ENCODE measurements at places on chromosomes 11 and 22. TPM values are rescaled to one million over a fixed set of nuclear protein-coding genes. Genes with fewer than 3 reads are reported as not detected.

DNA sequence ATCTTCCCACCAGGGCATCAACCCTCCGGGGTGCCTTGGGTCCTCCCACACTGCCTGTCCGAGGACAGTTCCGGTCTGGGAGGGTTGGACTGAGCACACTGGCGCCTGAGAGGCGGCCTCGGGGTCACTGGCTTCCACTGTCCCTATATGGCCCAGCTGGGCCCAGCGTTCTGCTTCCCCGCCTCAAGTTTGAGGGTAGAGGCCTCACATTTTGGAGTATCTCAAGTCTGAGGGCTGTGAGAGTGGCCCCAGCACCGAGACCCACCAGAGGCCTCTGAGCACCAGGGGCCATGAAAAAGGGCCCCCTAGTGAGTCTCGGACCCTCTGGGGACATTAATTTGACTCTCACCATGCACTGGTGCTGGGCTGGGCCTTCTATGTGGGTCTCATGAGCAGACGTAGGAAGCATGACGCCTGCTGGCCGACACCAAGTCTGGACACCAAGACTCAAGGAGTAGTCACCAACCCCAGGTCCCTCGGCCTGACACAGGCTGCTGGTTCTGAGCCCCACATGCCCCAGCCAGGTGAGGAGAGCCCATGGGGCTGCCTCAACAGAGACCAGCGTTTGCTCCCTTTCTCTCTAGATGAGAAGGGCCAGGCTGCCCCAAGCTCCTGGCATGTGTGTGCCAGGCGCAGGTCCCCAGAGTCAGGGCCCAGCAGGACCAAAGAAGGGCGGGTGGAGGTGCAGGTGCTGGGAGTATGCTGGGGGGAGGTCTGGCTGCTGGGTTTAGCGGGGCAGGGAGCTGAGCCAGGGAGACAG, 27.5 kb downstream of the ARVCF start:
- no peaks in the 10 kb centered on the region for H3K36me3 ChIP-seq
- no peak for DNase-seq
- no peak overlapping the region for H3K4me3 ChIP-seq

DNA sequence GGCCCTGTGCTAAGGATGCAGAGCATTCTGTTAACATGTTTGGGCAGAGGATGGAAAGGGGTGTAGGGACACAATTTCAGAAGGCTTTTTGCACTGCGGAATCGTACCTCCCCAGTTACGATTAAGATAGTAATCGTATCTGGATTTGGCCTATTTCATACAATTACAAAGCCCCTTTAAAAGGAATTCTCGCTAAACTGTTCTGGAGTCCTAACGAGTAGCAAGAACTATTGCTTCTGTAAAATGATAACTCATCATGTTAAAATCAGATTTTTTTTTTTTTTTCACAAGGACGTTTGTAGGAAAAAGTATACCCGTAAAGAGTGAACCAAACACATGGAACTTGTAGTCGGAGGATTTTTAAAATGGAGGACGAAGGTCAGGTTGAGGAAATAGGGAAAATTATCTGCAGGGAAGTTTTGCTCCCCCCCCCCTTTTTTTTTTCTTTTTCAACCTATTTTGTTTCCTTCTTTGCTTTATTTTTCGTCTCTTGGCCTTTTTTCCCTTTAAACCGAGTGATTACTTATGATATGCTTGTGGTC, 934 bp downstream of the HSD17B12 start:
- peak overlapping the region; percentile 62 for H3K4me3 ChIP-seq
- peak overlapping the region; percentile 93 for H3K27ac ChIP-seq
- DNase-seq: peak; percentile 70
- peaks cover 41% of the 10 kb centered on the region for H3K36me3 ChIP-seq
- H3K27me3 ChIP-seq: no peaks in the 10 kb centered on the region

- no peaks in the 10 kb centered on the region for H3K36me3 ChIP-seq
- H3K27me3 ChIP-seq: no peaks in the 10 kb centered on the region
- H3K4me3 ChIP-seq: no peak overlapping the region
- DNase-seq: no peak
These were observed 11.7 kb upstream of the UCP3 start for GRCh38 chr11:74020539-74020938.

GRCh38 chr11:65646958-65647701, 9.2 kb downstream of the SIPA1 start:
- no peaks in the 10 kb centered on the region for H3K36me3 ChIP-seq
- no peak overlapping the region for H3K27ac ChIP-seq
- no peaks in the 10 kb centered on the region for H3K27me3 ChIP-seq
- DNase-seq: peak; percentile 57
- H3K4me3 ChIP-seq: peak overlapping the region; percentile 39
- no peaks in the 10 kb centered on the region for H3K4me1 ChIP-seq

DNA sequence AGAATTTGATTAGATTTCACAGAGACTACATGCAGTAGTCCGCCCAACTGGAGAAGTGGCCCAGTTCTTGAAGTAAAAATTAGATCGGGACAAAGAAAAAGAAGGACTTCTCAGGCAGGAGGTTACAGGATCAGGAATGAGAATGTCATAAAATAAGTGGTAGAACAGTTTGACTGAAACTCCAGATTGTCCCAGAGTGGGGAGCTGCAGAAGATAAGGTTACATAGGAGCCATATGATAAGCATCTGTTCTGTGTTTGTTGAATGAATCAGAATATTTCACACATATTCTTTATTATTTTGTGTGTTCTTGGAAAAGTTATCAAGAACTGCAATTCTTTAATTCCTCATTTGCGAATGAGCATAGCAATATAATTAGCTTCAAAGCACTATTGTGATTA, 210.6 kb downstream of the AASDHPPT start:
- no peak overlapping the region for H3K4me3 ChIP-seq
- no peak for DNase-seq
- no peak overlapping the region for H3K27ac ChIP-seq
- no peaks in the 10 kb centered on the region for H3K36me3 ChIP-seq
- peaks cover 17% of the 10 kb centered on the region for H3K27me3 ChIP-seq
- no peaks in the 10 kb centered on the region for H3K4me1 ChIP-seq

- no peaks in the 10 kb centered on the region for H3K27me3 ChIP-seq
- H3K36me3 ChIP-seq: no peaks in the 10 kb centered on the region
- no peak overlapping the region for H3K27ac ChIP-seq
- H3K4me3 ChIP-seq: no peak overlapping the region
- H3K4me1 ChIP-seq: peaks cover 24% of the 10 kb centered on the region
These were observed 136.4 kb downstream of the CCDC81 start for GRCh38 chr11:86511086-86511551.

- peak; percentile 88 for DNase-seq
- no peaks in the 10 kb centered on the region for H3K27me3 ChIP-seq
- H3K4me3 ChIP-seq: no peak overlapping the region
- H3K36me3 ChIP-seq: peaks cover 11% of the 10 kb centered on the region
- peak overlapping the region; percentile 62 for H3K27ac ChIP-seq
- peaks cover 31% of the 10 kb centered on the region for H3K4me1 ChIP-seq
These were observed 45.6 kb downstream of the BCR start for GRCh38 chr22:23225724-23226496.

GRCh38 chr11:79237091-79237490, 203.7 kb downstream of the TENM4 start:
- no peak overlapping the region for H3K4me3 ChIP-seq
- no peak for DNase-seq
- no peaks in the 10 kb centered on the region for H3K4me1 ChIP-seq
- H3K27me3 ChIP-seq: no peaks in the 10 kb centered on the region
- H3K27ac ChIP-seq: no peak overlapping the region

GRCh38 chr11:69402251-69402887, 79.1 kb upstream of the LINC01488 start:
- DNase-seq: no peak
- H3K27me3 ChIP-seq: no peaks in the 10 kb centered on the region
- H3K4me1 ChIP-seq: no peaks in the 10 kb centered on the region
- no peaks in the 10 kb centered on the region for H3K36me3 ChIP-seq
- no peak overlapping the region for H3K4me3 ChIP-seq

DNA sequence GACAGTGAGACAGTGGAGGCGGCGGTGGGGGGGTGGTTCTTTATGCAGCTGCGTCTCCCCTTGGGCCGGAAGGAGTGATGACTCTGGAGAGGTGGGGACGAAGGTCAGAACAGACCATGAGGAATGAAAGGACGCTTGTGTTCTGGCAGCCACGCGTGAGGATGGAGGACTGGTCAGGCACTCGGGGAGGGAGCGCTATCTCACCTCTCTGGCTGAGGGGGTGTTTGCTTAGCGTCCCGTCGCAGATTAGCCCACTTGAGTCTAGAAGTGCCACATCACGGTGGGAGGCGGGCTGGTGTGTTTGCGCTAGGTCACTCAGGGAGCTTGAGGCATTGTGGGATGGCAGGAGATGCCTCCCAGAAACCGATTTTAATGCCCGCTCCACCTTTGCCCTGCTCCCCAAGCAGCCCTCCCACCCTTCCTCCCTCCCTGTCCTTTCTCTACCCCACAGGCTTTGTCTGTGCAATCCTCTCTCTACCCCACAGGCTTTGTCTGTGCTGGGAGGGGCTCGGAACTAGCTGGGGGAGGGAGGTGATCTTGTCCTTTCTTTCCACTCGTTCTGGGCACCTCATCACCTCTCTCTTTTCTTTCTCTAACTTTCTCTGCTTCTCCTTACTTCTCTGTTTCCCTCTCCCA, 97.8 kb downstream of the PKNOX2 start:
- no peaks in the 10 kb centered on the region for H3K27me3 ChIP-seq
- H3K27ac ChIP-seq: no peak overlapping the region
- peaks cover 13% of the 10 kb centered on the region for H3K4me1 ChIP-seq
- no peak for DNase-seq

DNA sequence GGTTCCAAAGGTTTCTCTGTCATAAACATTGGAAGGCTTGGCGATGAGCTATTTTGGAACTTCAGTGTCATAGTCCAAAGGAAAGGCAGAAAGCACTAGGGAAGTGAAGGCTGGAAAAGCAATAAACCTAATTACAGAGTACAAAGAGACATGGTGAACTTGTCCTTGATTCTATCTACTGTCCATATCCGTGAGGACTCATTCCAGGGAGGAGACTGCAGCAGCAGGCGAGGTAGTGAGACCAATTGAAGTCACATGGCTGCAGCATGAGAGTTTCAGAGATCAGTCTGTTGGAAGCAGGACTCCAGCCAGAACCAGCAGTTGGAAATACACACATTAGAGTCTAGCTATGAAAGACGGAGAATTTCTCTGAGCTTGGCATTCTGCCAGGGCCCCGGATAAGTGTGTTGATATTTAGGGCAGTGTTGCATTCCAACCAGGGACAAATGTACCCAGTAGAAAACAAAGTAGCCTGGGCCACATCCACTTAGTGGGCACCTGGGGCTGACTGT, 54.1 kb upstream of the ARHGAP42 start:
- H3K27me3 ChIP-seq: no peaks in the 10 kb centered on the region
- H3K27ac ChIP-seq: no peak overlapping the region
- H3K4me1 ChIP-seq: peaks cover 7% of the 10 kb centered on the region
- peak; percentile 46 for DNase-seq
- no peak overlapping the region for H3K4me3 ChIP-seq
- no peaks in the 10 kb centered on the region for H3K36me3 ChIP-seq

GRCh38 chr11:9177438-9178091, 86.2 kb upstream of the SCUBE2 start:
- no peak overlapping the region for H3K27ac ChIP-seq
- no peak for DNase-seq
- H3K4me3 ChIP-seq: no peak overlapping the region
- H3K27me3 ChIP-seq: no peaks in the 10 kb centered on the region
- H3K36me3 ChIP-seq: peaks cover 20% of the 10 kb centered on the region

GRCh38 chr11:62925745-62926679, 4.8 kb upstream of the CHRM1 start:
- no peak overlapping the region for H3K27ac ChIP-seq
- no peaks in the 10 kb centered on the region for H3K36me3 ChIP-seq
- peaks cover 26% of the 10 kb centered on the region for H3K4me1 ChIP-seq
- H3K27me3 ChIP-seq: no peaks in the 10 kb centered on the region
- no peak for DNase-seq
- H3K4me3 ChIP-seq: no peak overlapping the region

The NRGN gene
- 43.8 TPM for total RNA-seq

The SCGB1D2 gene
- not detected for total RNA-seq

The SMIM38 gene
- total RNA-seq: 0.88 TPM

The YPEL1 gene
- total RNA-seq: 3.6 TPM

The MS4A4E gene
- total RNA-seq: not detected

The IL18 gene
- total RNA-seq: not detected

The RIN1 gene
- total RNA-seq: 6.4 TPM

The ACTN3 gene
- total RNA-seq: not detected
